HepG2 (cell line): ENCODE measurements at places on chromosomes 7 and 10.
A peak's percentile ranks its signal among the peaks of the same experiment; 100 is the strongest.

DNA sequence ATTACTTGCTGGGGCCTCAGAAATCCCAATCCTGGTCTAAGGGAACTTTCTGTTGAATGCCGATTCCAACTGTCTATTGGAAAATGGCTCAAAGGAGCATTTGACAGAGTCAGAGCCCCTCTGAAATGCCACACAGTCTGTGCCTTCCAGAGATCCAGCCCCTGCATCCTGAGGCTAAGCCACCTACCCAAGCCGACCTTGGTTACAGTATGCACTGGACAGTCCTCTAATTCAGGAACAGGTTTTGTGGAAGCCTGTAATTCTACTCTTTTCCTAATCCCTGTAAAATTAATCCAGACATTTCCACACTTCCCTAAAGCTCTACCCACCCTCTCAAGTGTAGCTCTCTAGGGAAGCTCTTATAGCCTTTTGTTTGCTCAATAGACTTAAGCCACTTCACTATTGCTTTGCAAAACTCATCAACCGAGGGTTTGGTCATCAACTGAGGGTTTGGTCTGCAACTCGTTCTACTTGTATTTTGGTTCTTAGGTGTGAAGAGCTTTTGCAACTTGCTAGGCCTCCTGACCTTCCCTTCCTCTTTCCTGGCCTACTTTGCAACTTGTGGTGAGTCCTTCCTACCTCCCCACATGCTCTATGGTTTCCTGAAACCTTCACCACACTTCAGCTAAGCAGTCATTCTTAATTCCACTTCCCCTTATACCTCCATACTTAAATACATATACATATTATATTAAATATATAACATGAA, 364.8 kb downstream of the SFMBT2 start:
- DNase-seq: no peak

DNA sequence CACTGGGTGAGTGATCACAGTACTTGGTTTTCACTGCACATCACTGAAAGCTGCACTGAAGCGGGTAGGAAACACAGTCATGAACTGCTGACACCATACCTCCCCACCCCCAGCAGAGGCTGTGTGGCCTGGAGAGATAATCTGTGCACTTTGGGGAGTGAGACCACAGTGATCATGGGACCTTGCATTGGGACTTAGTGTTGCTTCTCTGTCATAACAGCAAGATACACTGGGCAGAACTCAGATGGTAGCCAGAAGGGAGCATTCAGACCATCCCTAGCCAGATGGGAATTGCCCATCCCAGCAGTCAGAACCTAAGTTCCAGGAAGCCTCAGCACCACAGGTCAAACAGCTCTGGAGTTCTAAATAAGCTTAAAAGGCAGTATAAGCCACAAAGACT, 346.4 kb upstream of the TMEM229A start:
- DNase-seq: no peak

DNA sequence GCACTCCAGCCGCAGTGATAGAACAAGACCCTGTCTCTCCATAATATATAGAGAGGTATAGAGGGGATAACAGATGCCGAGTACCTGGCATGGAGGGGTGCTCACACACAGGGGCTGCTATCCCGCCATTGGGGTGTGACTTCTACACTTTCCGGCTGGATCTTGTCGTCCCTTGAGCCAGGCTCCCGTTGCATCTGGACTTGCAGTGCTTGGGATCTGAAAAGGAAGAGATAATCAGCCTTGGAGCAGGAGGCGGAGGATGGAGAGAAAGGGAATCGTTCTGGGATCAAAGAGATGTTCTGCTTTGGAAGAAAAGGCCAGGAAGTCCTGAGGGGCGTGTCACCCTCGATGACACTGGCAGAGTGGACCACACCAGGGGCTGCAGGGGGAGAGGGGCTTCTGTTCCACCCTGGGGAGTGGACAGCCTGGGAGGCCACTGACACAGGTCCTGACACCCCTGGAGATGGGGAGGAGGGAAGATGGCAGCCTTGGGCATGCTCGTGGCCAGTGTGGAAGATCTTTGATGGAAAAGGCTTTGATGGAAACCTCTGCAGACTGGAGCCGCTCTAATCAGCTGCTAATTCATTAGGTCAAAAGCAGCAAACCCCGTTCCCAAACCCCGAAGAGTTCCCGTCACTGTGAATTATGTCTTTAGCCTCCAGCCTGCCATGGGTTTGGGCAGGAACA, 85.1 kb downstream of the CARD11 start:
- no peak for DNase-seq

DNA sequence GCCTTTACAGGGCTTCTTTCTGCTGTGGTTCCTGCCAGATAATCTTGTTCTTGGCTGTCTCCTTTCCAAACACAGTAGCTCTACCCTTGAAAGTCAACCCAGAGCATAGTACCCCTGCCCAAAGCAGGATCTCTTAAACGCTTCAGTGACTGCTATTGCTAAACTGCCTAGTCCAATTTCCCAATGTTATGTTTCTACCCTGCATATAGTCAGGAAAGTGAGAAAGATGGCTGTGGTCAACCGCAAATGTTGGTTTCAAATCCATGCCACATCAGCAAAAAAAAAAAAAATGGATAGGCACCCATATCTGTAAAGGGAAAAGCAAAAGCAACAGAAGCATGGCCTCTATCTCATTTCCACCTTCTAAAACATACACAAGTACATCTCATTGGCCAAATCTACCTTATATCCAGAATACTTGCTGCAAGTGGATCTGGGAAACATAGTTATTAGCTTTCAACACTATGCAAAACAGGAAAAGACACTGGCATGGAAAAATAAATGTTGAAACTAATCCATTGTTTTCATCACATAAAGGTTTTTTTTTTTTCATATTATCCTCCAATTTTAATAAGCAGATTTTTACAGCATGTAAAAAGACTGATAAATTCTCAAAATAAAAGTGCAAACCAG, 59.8 kb downstream of the DNAJC1 start:
- DNase-seq: no peak

GRCh38 chr10:11036424-11037011, 18.8 kb downstream of the CELF2 start:
- peak; percentile 11 for DNase-seq

- DNase-seq: no peak
These were observed 14.9 kb upstream of the PAXIP1 start for GRCh38 chr7:155017834-155018233.

DNA sequence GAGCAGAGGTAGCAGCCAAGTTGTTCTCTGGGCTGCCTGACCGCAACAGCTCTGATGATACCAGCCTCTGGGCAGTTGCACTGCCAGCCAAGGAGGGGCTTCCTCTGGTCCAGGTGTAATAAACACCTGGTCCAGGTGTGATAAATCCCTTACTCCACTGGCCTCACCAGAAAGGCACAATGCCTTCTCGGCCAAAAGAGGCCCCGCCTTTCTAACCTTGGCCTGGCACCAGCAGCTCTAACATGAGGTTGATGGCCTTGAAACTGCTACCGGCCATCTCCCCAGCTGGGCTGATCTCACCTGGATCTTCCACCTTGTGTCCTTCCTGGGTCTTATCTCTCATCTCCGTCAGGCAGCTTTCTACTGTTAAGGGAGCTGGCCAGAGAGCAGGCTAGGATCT, 45.5 kb upstream of the PDZD8 start:
- no peak for DNase-seq

DNA sequence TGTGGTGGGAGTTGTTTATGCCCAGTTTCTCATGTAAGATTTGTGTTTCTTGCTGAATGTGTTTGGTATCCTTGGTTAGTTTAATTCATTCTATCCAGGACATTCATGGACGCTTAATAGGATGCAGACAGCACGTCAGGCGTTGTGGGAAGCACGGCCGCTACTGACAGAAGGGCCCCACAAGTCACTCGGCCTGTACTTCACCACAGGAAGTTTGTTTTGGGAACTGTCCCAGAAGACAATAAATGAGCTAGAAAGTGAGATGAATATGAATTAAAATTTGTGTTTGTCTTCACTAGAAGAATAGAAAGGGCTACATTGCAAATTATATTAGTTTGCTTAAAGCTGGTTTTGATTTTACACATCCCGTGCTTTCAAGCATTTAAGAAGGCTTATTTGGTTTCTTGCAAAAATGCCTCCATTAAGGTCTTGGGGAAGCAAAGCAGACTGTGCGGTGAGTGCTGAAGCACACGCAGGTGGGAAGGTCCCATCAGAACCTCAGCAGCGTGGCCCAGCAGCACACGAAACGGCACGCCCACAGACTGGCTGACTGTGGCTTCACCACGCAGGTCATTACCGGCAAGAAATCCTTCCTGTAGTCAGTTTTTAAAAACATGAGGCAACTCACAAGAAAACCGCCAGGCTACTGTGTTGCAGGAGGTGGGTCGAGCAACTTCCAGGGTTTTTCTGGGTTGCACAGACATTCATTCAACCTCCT, 74.1 kb downstream of the VIPR2 start:
- DNase-seq: no peak

- DNase-seq: no peak
These were observed 100.3 kb upstream of the SVIL start for GRCh38 chr10:29734962-29735627.

- DNase-seq: peak; percentile 4
These were observed 109.9 kb downstream of the ITGB8 start for GRCh38 chr7:20440472-20441105.

- DNase-seq: no peak
These were observed 24.6 kb upstream of the STEAP4 start for GRCh38 chr7:88331322-88331721.

- DNase-seq: no peak
These were observed 143.8 kb upstream of the ADCY1 start for GRCh38 chr7:45430397-45430796.

- DNase-seq: no peak
These were observed 440.6 kb downstream of the PARD3 start for GRCh38 chr10:34374356-34375045.

DNA sequence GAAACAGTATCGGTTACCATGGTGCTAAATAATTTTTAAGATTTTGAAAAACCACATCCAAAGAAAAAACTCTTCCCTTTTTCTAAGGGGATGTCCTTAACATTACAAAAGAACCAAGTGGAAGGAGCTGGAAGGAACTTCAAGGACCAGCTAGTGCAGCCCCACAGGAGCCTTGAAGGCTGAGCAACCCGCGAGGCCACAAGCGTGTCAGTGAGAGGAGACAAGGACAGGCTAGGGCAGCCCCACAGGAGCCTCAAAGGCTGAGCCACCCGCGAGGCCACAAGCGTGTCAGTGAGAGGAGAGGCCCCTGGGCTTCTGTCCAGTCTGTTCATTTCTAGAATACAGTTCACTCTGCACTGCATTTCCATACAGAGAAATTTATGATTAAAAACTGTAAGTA, 80.1 kb upstream of the ATP6V0A4 start:
- DNase-seq: no peak

GRCh38 chr7:114937446-114937845, 15.6 kb downstream of the MDFIC start:
- no peak for DNase-seq
